Muscle of arm (tissue), 14 donors: ENCODE measurements at places on chromosomes 16 and 17. TPM values are rescaled to one million over a fixed set of nuclear protein-coding genes. Genes with fewer than 3 reads are reported as not detected.

Gene ASPA
- 3.2 TPM for polyA plus RNA-seq

Gene ZG16
- not detected for polyA plus RNA-seq

Gene CHTF18
- not detected for polyA plus RNA-seq

Gene NOS2
- 3.4 TPM for polyA plus RNA-seq

Gene ADAD2
- 1.2 TPM for polyA plus RNA-seq

Gene ABCA5
- 12.6 TPM for polyA plus RNA-seq

Gene ARL5C
- not detected for polyA plus RNA-seq

Gene ABCC11
- polyA plus RNA-seq = 0.20 TPM

Gene TNFRSF13B
- polyA plus RNA-seq = not detected

Gene TANGO6
- polyA plus RNA-seq = not detected

Gene DNAAF1
- 0.17 TPM for polyA plus RNA-seq

Gene FZD2
- polyA plus RNA-seq = 14.8 TPM

Gene DYNC1LI2
- 122 TPM for polyA plus RNA-seq

Gene KRT12
- not detected for polyA plus RNA-seq

Gene KRTAP9-4
- polyA plus RNA-seq = not detected

Gene CLDN9
- polyA plus RNA-seq = 1.4 TPM

Gene SLC9A5
- 1.2 TPM for polyA plus RNA-seq

Gene SLFN12L
- polyA plus RNA-seq = 0.72 TPM

Gene ABCA6
- polyA plus RNA-seq = 15.9 TPM

Gene SLC47A2
- polyA plus RNA-seq = 0.30 TPM

Gene ATP1B2
- polyA plus RNA-seq = 34.6 TPM

Gene RGS9
- polyA plus RNA-seq = 2.1 TPM

Gene GPRC5C
- 16.2 TPM for polyA plus RNA-seq

Gene AANAT
- polyA plus RNA-seq = not detected

Gene FOXN1
- 2.9 TPM for polyA plus RNA-seq

Gene APOH
- polyA plus RNA-seq = not detected

Gene IFI35
- 8.8 TPM for polyA plus RNA-seq

Gene CSH2
- polyA plus RNA-seq = 3.0 TPM

Gene NLRC3
- 0.92 TPM for polyA plus RNA-seq

Gene SPPL2C
- not detected for polyA plus RNA-seq

Gene SPIRE2
- polyA plus RNA-seq = 1.4 TPM

Gene ZNF385C
- polyA plus RNA-seq = 6.0 TPM

Gene TBKBP1
- polyA plus RNA-seq = 25.3 TPM

Gene EMP2
- polyA plus RNA-seq = 60.3 TPM

Gene VAMP2
- polyA plus RNA-seq = 55.1 TPM

Gene HASPIN
- 8.4 TPM for polyA plus RNA-seq

Gene PPM1E
- 2.3 TPM for polyA plus RNA-seq

Gene RNF222
- 0.13 TPM for polyA plus RNA-seq

Gene HSD11B2
- polyA plus RNA-seq = 9.8 TPM

Gene TBC1D3H
- polyA plus RNA-seq = 11.2 TPM

Gene USP32
- polyA plus RNA-seq = 22.0 TPM

Gene PIGS
- polyA plus RNA-seq = 44.4 TPM

Gene MMD
- polyA plus RNA-seq = 19.1 TPM

Gene ACSM2A
- polyA plus RNA-seq = 0.37 TPM
